ENCODE measurements at places on chromosomes 5 and 9.

GRCh38 chr5:127919006-127919796 is 164.4 kb upstream of the SLC12A2 start:
- DNase-seq, result no peak

GRCh38 chr5:126757713-126758357 is 19.1 kb upstream of the LMNB1 start:
- no peak for DNase-seq

DNA sequence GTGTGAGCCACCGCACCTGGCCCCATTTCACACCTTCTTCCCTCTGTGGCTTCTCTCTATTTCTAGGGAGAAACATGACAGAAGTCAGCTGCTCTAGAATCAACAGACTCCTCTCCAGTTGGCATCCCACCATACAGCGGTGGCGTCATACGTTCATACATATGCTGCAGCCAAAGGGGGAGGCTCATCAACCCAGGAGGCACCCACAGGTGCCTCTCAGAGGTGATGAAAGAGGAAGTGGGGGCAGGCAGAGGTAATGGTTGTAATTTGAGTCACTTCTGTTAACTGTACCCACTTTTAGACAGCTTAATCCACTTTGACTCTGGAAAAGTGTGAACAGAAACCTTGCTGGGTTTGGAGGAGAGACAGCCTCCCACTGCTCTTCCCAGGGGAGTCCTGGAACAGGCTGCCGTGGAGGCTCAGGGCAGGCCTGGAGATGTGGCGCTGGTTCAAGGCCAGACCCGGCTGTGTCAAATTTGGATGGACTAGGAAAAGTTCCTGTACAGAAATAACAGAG is 47.3 kb upstream of the SUB1 start:
- no peak for DNase-seq

DNA sequence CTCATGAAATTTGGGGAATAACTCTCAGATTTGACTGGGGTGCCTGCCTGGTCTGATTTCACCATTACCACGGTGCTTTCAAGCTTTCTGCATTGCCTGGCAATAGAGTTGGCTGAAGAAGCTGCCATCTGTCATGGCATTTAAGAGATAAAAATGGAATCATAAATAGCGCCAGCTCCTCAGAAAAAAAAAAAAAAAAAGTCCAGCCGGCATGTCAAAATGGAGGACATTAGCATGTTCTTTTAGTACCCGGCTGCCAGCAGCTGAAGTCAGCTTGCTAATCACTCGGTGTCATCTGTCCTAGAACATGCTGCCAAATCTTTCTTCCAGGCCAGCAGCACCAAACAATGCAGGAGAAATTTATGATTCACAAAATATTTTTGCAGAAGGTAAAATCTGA is 57.7 kb upstream of the CER1 start:
- DNase-seq, result no peak

DNA sequence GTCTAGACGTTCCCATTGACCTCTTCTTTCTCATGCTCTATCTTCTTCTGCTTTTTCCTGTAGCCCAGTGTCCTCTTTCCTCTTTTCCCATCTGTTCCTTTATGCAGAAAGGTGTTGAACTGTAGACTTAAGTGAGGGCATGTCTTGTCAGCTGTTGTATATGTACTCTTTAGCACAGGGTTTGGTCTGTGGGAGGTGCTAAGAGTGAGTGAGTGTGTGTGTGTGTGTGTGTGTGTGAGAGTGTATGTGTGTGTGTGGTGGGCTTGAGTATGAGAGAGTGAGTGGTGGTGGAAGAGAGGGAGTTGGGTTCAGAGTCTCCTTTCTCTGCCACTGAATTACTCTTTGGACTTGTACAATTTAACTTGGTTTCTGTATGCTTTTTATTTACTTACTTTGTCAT is 10.3 kb upstream of the ROPN1L start:
- DNase-seq, result no peak

- no peak for DNase-seq
Observed at GRCh38 chr9:80644044-80644443, 1045.3 kb downstream of the TLE1 start.

DNA sequence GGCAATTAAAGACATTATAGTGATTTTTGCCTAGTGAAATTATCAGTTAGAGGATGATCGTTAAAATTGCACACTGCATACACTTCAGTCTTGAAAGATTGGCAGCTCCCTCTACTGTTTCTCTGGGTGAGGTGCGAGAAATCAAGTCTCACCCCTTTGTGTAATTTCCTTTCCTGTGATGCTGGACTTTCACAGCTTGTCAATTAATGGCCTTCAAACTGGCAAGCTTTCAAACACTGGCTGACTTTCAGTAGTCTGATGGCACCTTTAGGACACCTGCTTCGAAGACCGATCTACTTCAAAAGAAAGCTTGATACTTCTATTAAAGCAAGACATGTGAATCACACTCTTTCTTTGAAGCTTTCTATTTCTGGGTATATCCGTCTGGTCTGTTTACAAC is 706.7 kb upstream of the PTPRD start:
- DNase-seq, result no peak

DNA sequence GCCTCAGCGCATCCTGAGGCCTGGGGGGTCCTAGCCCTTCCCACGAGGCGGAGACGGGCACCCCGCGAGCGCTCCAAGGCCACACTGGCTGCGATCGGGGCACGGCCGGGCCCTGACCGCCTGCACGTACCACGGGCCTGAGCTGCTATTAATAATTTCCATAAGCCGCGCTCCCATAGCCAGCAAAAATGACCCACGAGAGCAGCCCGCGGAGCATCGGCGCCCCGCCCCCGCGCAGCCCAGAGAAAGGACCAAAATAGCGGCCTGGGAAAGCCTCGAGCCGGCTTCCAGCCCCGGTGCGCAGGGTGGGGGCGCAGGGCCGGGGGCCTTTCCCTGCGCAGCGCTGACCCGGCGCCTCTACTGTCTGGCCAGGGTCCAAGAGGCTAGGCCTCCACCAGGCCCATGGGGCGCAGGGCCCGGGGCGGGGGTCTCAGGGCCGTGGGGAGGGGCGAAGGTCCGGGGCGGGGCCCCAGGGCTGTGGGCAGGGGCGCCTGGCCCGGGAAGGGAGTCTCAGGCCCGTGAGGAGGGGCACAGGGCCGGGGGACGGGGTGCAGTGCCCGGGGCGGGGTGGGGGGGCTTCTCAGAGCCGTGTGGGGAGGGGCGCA is 54.4 kb downstream of the EXD3 start:
- no peak for DNase-seq

- DNase-seq, result peak; percentile 40
Observed at GRCh38 chr5:149656576-149657182, 73.4 kb upstream of the PPARGC1B start.

- DNase-seq, result no peak
Observed at GRCh38 chr9:96605328-96605727, 14.3 kb downstream of the CDC14B start.

- no peak for DNase-seq
Observed at GRCh38 chr9:129580211-129580915, 40.5 kb downstream of the C9orf50 start.

- no peak for DNase-seq
Observed at GRCh38 chr5:75640826-75641225, 29.6 kb downstream of the ANKDD1B start.

- DNase-seq, result no peak
Observed at GRCh38 chr5:162256711-162257110, 189.1 kb downstream of the GABRG2 start.

DNA sequence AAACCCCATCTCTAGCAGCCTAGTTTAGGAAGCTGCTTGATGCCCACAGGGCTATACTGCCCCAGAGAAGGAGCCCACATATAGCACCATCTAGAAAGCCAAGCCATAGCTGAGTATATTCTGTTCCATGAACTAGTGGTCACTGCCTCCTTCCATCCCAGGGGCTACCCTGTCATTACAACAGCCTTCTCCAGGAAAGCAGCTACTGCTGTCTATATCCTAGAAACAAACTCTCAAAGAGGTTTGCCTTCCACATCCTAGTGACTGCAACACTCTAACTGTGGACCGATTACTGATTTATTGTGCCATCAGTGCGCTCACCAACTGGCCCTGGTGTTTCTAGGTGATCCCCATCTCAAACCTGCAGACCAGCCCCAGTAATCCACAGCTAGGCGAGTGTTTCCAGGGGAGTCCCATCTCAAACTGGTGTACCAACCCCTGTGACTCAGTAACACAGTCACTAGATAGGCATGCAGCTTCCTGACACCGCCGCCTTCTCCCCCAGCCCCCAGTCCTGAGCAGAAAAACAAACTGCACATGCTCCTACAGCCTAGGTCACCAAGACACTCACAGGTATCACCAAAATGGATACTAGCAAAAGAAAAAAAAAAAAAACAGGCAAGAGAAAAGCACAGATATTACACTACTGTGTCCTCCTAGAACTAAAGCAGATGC is 14.8 kb downstream of the SPTLC1 start:
- DNase-seq, result no peak

DNA sequence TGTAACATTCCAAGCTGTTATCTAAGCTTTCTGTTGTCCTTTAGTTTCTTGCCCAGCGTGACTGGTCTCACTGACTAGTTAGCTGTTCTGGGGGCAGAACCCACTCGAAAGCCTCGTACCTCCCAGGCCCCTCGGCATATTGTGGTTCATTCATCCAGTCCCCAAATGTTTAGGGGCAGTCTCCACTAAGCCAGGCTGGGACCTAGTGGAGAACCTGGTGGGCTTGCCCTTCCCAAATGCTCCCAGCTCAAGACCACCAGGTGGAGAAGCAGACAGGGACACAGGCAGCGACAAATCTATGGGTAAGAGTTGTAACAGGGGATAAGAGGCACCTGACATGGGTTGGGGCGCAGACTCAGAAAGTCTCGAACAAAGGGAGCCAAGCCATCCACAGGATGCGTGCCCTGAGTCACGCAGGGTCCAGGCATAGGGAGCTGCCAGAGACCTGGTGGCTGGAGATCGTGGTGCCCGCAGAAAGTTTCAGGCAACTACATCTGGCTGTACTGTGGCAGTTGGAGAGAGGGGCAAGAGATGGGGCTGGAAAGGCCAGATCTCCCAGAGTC is 851 bp upstream of the EEIG1 start:
- no peak for DNase-seq

GRCh38 chr5:52705720-52706119 is 82.0 kb upstream of the ITGA1 start:
- no peak for DNase-seq

GRCh38 chr9:135601988-135602387 is 37.4 kb downstream of the GLT6D1 start:
- DNase-seq, result no peak

DNA sequence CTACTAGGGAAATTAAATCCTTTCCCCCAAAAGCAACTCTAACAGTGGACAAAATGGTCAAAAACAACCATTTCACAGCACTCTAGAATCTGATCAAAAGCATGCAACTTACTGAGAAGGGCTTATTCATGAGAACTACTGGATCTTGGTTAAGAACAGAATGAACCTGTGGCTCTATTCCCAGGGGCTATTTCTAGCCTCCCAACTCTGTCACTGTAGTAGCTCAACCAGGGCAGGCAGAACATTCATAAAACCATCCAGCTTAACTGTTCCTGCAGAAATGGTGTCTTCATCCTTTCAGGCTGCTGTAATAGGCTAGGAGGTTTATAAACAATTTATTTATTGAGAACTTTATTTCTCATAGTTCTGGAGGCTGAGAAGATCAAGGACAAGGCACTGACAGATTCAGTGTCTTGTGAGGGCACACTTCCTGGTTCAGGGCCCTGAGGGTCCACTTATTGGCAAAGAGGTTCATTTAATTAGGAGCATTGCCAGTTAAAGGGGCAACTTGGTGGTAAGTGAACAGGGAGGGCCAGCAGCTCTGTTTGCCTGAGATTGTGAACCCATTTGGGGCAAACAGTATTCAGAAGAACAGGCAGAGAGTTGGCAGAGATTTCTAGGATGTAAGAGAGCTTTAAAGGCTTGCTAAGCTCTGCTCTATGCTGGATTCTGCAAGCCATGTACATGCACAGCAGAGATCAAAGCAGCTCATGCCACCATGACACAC is 238.5 kb upstream of the FBXL7 start:
- DNase-seq, result no peak

DNA sequence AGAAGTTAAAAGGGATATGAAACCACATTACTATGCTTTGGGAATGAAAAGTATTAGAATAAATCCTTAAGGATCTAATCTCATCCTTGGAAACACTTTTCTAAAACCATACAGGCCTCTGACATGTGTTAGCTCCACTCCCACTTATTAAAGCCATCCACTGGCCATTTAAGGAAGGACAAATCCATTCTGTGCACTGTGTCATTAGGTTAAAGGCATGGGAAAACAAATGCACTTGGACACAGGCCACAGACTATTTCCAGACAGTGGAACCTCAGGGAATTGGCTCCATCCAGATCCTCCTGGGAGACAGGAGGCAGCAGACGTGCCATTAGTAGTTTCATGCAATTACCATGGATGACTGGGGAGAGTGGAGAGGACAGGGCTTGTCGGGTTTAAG is 454.9 kb downstream of the ENC1 start:
- no peak for DNase-seq

- DNase-seq, result no peak
Observed at GRCh38 chr9:7172154-7173115, 414.7 kb downstream of the KDM4C start.

DNA sequence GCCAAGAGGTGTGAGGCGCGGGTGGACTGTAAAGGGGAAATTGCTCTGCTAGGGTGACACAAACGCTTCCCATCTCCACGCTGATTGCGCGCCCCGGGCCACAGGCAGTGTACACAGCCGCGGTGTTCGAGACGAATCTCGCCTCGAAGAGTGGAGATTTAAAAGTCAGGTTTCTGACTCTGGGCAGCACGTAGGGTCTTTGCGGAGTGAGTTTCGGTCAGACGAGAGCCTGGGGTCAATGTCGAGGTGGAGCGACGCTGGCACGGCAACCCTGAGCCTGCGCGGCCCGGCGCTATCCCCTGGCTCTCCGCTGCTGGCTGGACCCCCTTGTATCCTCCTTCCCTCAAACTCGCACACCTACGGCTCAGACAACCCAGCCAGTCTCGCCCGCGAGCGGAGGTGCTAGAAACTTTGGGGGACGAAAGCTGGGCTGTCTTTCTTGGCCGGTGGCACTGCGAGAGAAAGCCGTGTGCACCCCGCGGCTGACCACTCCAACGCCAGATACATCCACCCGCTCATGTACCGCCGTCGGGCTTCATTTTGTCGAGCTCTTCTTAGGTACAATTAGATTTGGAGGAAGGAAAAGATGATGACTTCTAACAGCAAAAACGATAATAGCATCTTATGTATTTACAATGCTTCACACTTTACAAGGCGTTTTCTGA is 5.4 kb upstream of the FOXB2 start:
- no peak for DNase-seq

- no peak for DNase-seq
Observed at GRCh38 chr5:105632043-105632442, 2038.7 kb downstream of the EFNA5 start.

DNA sequence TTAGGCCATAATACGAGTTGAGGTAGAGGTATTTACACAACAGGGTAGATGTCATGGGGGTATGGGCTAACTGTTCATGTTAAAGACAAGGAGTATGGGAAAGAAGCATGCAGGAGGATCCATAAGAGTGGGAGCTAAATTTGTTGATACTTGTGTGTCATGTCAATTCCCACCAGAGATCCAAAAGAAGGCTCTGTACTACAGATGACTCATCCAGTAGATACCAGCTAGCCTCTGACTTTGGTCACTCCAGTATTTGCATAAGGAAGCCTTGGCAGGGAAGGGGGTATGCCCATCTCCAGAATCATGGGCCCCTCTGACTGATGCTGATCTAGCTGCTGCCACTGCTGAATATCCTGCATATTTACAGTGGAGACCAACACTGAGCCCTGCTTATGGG is 743.7 kb upstream of the GRAMD2B start:
- no peak for DNase-seq

- DNase-seq, result no peak
Observed at GRCh38 chr5:139395844-139396640, 1.1 kb upstream of the PROB1 start.

Data from activated T-cell treated with anti-CD3 and anti-CD28 coated beads for 48 hours (primary cell).